ENCODE measurements at places on chromosomes 4 and X. TPM values are rescaled to one million over a fixed set of nuclear protein-coding genes. Genes with fewer than 3 reads are reported as not detected.

The SHOX gene
- 0.06 TPM for total RNA-seq

The FNIP2 gene
- 115 TPM for total RNA-seq

The MAGED4 gene
- 60.8 TPM for total RNA-seq

The TNIP2 gene
- 23.3 TPM for total RNA-seq

The ARSJ gene
- 10.0 TPM for total RNA-seq

The ARHGEF38 gene
- total RNA-seq: 3.7 TPM

The GPRASP3 gene
- total RNA-seq: 13.8 TPM

The TLR8 gene
- total RNA-seq: 1.8 TPM

The PLAC8 gene
- 8.3 TPM for total RNA-seq

The SMIM31 gene
- total RNA-seq: not detected

The ZFYVE28 gene
- 6.4 TPM for total RNA-seq

The HPGDS gene
- total RNA-seq: 5.1 TPM

The GNRHR gene
- not detected for total RNA-seq

The SMPX gene
- total RNA-seq: 73.3 TPM

The TMEM128 gene
- 25.2 TPM for total RNA-seq

The DCAF4L1 gene
- total RNA-seq: 0.12 TPM

The PAGE1 gene
- not detected for total RNA-seq

The TEX13D gene
- total RNA-seq: not detected

The ANKRD50 gene
- total RNA-seq: 47.9 TPM

The CHIC2 gene
- total RNA-seq: 43.6 TPM

The PDLIM3 gene
- total RNA-seq: 82.4 TPM

The ANKRD37 gene
- total RNA-seq: 22.2 TPM

The NLGN4X gene
- 14.3 TPM for total RNA-seq

The CITED1 gene
- total RNA-seq: 8.6 TPM

The SPATA18 gene
- total RNA-seq: 1.9 TPM

The MAOB gene
- total RNA-seq: 12.9 TPM

The RRAGB gene
- total RNA-seq: 52.8 TPM

The SNCA gene
- 80.4 TPM for total RNA-seq

The AR gene
- total RNA-seq: 7.4 TPM

The ODAPH gene
- 0.18 TPM for total RNA-seq

The EGFL6 gene
- total RNA-seq: 20.2 TPM

The REPS2 gene
- 16.2 TPM for total RNA-seq

The RTL3 gene
- total RNA-seq: 0.12 TPM

All from metanephros (tissue), 2 donors.